ENCODE measurements at places on chromosomes 6 and 20.

DNA sequence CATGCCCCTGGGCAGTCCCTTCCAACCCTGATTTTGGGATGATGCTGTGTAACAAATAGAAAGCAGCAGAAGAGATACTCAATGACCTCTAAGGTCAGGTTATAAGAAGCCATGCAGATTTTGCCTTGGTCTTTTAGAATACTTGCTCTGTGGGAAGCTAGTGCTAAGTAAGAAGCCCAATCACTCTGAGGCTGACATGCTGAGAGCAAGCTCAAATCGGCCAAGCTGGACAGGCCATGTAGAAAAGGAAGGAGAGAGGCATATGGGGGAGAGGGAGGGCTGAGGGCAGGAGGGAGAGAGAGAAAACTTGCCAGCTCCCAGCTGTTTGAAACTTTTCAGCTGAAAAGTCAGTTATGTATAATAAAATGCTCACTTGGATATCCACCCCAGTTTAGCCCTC, 1021.6 kb upstream of the MAP3K7 start:
- no peak for DNase-seq

GRCh38 chr20:63167918-63168520, 47.9 kb downstream of the YTHDF1 start:
- no peak for DNase-seq

GRCh38 chr6:169263374-169263773, 9.7 kb upstream of the THBS2 start:
- no peak for DNase-seq

GRCh38 chr6:151721146-151721545, 86.3 kb upstream of the ESR1 start:
- DNase-seq: no peak

DNA sequence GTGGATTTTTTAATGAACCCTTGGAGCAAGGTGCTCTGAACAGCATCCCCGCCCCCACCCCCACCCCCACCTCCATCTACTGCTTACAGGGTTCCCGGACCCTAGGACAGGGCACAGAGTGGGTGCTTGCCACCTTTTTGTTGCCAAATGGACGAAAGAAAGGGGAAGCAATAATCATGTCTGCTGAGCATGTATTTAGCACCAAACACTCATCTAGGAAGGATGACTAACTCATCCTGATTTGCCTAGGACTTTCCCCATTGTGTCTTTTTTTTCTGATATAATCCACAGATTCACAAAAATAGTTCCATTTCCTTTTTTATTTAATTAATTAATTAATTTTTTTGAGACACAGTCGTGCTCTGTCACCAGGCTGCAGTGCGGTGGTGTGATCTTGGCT, 1.2 kb upstream of the PLTP start:
- no peak for DNase-seq

DNA sequence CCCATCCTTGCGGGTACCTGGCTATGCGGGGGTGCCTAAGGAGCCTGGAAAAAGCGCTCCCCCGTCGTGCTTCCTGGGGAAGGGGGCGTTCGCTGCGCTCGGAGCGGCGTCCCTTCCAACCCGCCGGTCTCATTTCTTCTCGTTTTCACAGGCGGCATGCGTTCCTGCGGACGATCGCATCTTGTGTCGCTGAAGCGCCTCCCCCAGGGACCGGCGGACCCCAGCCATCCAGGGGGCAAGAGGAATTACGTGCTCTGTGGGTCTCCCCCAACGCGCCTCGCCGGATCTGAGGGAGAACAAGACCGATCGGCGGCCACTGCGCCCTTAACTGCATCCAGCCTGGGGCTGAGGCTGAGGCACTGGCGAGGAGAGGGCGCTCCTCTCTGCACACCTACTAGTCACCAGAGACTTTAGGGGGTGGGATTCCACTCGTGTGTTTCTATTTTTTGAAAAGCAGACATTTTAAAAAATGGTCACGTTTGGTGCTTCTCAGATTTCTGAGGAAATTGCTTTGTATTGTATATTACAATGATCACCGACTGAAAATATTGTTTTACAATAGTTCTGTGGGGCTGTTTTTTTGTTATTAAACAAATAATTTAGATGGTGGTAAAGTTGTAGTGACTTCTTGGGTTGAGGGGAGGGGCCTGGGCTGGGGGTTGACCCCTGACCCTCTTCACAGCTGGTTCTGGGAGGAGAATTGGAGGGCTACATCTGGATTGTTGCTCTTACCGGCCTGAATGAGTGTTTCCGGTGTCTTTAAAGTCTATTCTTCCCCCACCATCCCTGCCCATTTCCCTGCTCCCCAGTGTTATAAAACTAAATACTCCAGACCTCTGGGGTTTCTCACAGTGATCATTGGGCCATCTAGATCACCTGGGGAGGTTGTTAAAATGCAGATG, 1.1 kb downstream of the ID1 start:
- DNase-seq: no peak

DNA sequence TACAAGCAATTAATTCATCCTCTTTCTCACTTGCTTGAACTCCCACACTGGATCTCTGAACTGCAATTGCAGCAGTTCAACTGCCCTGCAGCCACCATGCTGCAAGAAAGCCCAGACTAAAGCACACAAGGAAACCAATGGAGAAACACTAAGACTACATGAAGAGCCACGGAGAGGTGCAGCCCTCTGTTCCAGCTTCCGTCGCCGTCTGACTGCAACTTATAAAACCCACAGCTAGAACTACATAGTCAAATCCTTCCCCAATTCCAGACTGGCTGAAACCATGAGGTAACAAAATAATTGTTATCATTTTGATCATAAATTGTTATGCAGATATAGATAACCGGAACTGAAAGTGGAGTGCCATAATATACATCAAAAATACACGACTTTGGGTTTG, 21.1 kb upstream of the THEMIS start:
- DNase-seq: no peak

DNA sequence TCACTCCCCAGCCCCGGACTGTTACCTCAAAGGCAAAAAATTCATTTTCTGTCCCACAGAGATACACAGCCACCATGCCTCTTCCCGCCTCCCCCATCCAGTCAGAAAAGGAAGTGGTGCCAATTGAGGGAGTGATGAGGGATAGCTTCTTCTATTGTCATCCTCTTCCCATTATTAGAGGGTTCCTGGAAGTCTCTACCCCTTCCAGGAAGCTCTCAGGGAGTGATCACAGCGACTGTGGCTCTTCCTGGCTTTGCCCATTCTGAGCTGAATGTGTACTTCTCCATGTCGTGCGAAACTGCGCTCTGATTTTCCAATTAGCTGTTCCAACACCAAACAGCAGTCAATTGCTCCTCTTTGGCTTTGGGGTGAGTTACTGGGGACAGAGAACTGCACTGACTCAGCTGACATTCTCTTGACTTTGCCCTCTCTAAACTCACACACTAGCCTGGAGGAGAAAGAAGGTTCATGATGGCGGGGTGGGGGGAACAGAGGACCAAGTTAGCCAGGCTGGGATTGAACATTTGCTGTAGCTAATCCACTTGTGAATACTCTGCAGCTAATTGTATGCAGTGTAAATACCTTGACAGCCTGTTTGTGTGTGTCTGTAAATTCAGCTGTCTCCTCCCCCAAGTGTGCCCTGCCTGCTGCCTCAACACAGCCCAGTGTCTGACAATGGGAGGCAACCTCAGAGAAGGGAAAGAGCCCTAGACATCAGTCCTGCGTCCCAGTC, 2.4 kb upstream of the MDGA1 start:
- no peak for DNase-seq

DNA sequence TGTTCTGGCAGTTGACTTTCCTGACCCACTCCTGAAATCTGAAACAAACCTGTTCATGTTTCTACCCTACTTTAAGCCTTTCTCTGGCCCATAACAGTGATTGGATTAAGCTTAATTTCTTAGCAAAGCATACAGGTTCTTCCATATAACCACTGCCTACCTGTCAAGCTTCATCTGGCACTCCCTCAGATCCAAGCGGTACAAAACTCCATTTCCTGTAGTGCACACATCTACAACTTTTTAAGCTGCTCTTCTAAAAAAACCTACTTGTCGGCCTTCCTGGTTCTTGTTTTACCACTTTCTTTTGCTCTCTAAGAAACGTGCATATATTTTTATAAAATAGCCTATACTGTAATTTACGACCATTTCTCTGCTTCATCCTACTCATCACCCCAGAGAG, 916 bp upstream of the PPP1R11 start:
- no peak for DNase-seq

DNA sequence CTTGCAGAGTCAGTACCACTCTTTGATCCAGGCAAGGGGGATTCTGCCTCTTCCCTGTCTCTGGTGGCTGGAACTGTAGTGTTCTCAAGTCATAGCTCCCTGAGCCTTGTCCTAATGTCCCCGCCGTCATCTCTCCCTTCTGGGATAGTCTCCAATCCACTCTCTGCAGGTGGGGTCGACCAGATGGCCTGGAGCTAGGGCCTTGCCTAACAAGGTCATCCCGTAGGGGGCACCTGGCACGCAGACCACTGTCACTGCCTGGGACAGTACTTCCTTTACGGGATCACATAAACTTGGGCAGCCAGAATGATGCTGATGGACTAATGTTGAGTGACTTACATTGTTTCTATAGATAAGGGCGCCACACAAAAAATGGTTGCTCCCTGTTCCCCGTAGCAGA, 118.9 kb upstream of the SLC22A23 start:
- no peak for DNase-seq

- DNase-seq: no peak
These were observed 78.5 kb downstream of the SSR1 start for GRCh38 chr6:7234547-7234946.

DNA sequence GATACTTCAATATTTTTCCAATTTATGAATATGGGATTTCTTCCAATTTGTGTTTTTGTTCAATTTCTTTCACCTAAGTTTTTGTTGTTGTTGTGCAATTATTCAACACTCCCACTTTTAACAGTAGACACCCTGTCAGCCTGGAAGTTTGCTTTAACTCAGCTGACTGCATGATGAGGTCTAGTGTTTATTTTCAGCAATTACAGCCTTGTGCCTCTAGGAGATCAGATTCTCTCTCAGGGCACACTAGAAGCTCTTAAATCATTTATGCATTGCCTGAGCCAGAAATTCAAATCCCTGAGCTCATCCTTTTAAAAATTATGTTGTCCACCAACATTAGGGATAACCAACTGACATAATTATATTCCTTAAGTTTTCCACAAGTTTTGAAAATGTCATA, 85.7 kb downstream of the MRAP2 start:
- DNase-seq: no peak

- DNase-seq: peak; percentile 11
These were observed 557 bp upstream of the DHX35 start for GRCh38 chr20:38961530-38962043.

- DNase-seq: no peak
These were observed 94.2 kb downstream of the RREB1 start for GRCh38 chr6:7201732-7202541.

DNA sequence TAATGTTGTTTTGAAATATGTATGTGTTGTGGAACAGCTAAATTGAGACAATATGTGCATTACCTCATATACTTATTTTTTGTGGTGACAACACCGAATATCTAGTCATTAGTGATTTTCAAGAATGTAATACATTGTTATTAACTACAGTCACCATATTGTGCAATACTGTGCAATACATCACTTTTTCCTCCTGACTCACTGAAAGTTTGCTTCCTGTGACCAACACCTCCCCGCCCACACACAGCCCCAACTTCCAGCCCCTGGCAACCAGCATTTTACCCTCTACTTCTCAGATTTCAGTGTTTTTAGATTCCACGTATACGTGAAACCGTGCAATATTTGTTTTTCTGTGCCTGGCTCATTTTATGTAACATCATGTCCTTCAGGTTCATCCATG, 627.9 kb downstream of the PRKN start:
- DNase-seq: no peak

DNA sequence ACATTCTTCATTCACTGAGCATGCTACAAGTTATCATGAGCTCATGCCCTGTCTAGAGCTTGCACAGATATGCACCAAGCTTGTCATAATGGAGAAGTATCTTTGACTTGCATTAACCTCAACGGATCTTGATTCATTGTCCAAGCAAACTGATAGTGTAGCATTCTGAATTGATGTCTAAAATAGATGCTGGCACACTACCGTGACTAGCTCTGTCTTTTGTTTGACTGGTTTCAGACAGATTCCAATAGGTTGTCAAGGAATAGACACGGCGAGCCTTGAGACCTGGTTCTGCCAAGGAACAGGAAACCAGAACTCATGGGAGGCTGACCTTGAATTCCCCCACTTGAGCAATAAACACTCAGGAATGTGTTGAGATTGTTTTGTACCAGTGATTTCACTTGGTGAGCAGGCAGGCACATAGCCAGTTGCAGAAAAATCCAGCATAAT, 1153.1 kb upstream of the GJE1 start:
- no peak for DNase-seq

- DNase-seq: no peak
These were observed 122.5 kb downstream of the ARID1B start for GRCh38 chr6:156899532-156900135.

DNA sequence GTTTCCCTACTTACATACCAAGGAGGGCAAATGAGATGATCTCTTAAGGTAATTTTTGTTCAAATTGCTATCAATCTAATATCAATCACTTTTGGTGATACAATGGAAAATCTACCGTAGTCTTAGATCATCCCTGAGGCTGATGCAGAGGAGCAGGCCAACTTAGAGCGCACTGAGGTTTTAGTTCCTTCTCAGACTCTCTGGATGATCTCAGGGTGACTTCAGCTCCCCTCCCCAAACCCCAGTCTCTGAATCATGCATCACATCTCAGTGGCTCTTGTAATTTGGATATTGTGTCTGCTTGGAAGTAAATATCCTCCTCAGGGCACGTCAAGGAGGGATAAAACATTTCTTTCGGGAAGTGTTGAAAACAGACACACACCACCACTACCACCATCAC, 5.9 kb downstream of the TUBB2B start:
- DNase-seq: no peak

DNA sequence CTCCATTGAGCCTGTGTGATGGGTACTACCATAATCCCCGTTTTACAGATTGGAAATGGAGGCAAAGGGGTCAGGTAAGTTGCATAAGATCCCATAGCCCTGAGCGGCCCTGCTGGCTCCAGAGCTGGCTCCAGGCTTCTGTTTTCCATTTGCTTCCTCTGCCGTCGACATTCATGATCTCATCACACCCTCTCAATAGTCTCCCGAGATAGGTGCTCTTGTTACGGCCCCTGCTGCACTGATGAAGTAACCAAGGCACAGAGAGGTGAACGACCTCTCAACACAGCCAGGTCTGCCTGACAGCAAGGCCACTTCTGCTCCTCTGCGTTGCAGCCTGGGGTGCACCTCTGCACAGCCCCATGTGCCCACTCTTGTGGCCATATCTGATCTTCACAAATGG, 16.9 kb downstream of the CDH22 start:
- DNase-seq: no peak

DNA sequence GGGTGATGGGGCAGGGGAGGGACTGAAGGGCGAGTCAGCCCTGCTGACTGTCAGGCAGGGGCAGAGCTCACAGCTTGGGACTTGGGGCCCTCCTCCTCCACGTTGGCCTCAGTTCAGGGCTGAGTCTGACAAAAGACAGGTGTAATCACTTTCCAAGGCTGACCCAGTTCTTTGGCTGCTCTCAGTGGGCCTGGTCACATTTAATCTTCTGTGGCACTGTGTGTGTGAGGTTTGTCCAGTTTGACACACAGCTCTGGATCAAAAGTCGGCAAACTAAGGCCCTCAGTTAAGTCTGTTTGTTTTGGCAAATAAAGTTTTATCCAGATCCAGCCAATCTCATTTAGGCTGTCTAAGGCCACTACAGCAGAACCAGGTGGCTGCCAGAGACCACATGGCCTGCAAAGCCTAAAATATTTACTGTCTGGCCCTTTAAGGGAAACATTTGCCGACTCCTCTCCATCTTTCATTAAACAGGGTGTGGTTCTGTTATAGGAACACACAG, 5.1 kb upstream of the MAP1LC3A start:
- DNase-seq: no peak

Measured in NCI-H1092 (cell line).